ENCODE measurements at places on chromosomes 7 and 10.

DNA sequence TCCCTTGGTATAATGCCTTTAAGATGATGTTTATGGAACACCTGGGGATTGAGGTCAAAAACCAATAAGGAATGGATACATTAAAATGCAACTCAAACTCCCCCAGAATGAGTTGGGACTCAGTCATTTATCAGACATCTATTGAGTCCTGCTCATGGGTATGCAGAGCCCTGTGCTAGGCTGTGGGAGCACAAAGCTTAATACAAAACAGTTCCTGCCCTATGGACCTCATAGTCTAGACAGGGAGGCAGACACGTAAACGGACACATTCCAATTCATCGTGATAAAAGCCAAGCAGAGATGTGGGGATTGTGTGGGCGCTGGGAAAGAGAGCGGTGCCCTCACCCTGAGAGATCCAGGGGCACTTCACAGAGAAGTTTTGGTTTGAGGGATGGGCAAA is 181.7 kb downstream of the PTEN start:
- H3K27ac ChIP-seq = peak overlapping the region; percentile 66
- H3K4me1 ChIP-seq = peaks cover 14% of the 10 kb centered on the region
- no peak for DNase-seq
- no peak overlapping the region for H3K4me3 ChIP-seq
- no peaks in the 10 kb centered on the region for H3K36me3 ChIP-seq

GRCh38 chr7:130912082-130912861 is 178.3 kb upstream of the KLF14 start:
- H3K27ac ChIP-seq = peak overlapping the region; percentile 68
- H3K4me1 ChIP-seq = peaks cover 81% of the 10 kb centered on the region
- H3K4me3 ChIP-seq = peak overlapping the region; percentile 43
- H3K36me3 ChIP-seq = peaks cover 4% of the 10 kb centered on the region
- no peak for DNase-seq
- no peaks in the 10 kb centered on the region for H3K27me3 ChIP-seq

GRCh38 chr10:98880971-98881370 is 354.7 kb downstream of the HPSE2 start:
- no peaks in the 10 kb centered on the region for H3K36me3 ChIP-seq
- H3K4me1 ChIP-seq = no peaks in the 10 kb centered on the region
- no peak overlapping the region for H3K4me3 ChIP-seq
- no peak overlapping the region for H3K27ac ChIP-seq
- DNase-seq = no peak

- no peaks in the 10 kb centered on the region for H3K27me3 ChIP-seq
- no peak for DNase-seq
- H3K36me3 ChIP-seq = no peaks in the 10 kb centered on the region
- no peak overlapping the region for H3K4me3 ChIP-seq
These were observed 80.9 kb upstream of the DNAJB12 start for GRCh38 chr10:72435570-72435969.

GRCh38 chr10:101164020-101164419 is 32.9 kb downstream of the TLX1 start:
- DNase-seq = no peak
- H3K27me3 ChIP-seq = peaks cover 73% of the 10 kb centered on the region
- no peak overlapping the region for H3K4me3 ChIP-seq
- no peak overlapping the region for H3K27ac ChIP-seq
